ENCODE measurements at places on chromosomes 7 and 10.

- DNase-seq = peak; percentile 14
Measured at GRCh38 chr10:97676770-97677581, 10.1 kb downstream of the AVPI1 start.

- DNase-seq = no peak
Measured at GRCh38 chr10:22476601-22477321, 131.5 kb downstream of the SPAG6 start.

- no peak for DNase-seq
Measured at GRCh38 chr7:40822861-40823260, 688.1 kb downstream of the SUGCT start.

GRCh38 chr10:29435809-29436501 lies 147.1 kb downstream of the LYZL1 start:
- DNase-seq = no peak

DNA sequence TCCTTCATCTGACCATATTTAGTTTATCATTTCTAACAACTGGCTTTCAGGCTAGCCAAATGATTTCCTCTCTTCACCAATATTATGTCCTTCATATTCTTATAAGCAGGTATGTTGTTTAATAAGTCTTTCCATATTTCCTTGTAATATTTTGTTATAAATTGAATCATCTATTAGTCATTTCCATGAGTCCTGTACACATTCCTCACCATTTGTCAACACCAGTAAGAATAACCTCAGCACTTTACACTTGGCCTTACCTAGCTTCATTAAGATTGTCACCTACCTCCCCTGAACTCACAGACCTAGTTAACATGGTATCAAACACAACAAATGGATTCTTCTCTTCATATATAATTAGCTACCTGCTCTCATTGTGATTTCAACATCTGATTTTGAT lies 282.3 kb downstream of the SEMA3D start:
- no peak for DNase-seq

DNA sequence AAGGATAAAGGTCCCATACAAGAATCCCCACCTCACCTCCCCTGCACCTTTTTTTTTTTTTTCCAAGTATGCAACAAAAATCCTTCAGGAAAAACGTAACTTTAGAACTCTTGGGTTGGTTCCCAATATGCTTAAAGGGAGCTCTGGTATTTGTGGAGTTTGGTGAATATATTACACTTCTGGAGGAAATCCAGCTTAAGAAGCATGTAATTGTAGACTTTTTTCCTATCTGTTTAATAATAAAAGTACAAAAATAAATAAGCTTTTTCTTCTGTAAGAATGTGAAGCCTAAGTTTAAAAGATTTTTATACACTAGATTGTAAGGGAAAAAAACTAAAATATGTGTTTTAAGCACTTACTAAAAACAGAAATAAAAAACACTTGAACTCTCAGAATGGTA lies 102.3 kb downstream of the SORBS1 start:
- DNase-seq = no peak

DNA sequence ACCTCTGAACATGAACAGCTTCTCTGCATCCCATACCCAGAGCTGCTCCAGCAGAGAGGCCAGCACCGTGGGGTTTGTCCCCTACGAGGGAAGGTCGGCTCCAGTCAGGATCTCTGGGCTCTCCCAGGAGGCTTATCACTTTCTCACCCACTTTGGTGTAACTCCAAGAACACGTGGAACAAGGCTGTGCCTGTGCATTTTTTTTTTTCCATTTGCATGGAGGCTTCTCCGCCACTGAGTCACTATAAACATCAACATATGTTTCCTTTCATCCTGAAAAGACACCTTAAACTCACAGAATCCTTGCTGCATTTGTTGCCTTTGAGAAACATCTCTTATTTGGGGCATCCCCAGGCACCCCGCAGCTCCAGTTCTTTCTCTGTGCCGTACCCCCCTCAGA lies 29.4 kb upstream of the ECHDC3 start:
- DNase-seq = no peak

GRCh38 chr10:71539442-71540118 lies 142.9 kb downstream of the CDH23 start:
- no peak for DNase-seq

GRCh38 chr10:1368842-1369171 lies 312.6 kb downstream of the WDR37 start:
- DNase-seq = no peak

GRCh38 chr10:132670546-132671227 lies 115.3 kb downstream of the NKX6-2 start:
- no peak for DNase-seq

GRCh38 chr7:44914992-44915607 lies 29.8 kb upstream of the PURB start:
- DNase-seq = peak; percentile 52

DNA sequence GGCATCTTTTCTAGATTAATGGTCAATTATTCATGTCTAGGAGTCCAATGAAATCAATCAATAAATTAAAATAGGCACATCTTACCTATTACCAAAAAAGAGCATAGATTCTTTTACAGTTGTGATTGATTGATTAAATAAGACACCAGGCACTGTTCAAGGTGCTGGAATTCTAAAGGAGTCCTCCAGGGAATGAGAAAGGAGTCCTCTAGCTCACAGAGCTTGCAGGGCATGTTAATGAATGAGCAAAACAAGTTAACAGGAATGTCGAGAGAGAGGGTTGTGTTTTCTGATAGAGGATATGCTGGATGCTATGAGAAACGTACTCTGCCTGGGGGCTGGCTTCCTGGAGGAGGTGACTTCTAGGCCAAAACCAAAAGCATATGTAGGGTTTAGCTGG lies 191.4 kb downstream of the BMPER start:
- no peak for DNase-seq

- DNase-seq = no peak
Measured at GRCh38 chr7:64431838-64432237, 118.1 kb downstream of the ZNF736 start.

- no peak for DNase-seq
Measured at GRCh38 chr7:40866601-40867000, 731.8 kb downstream of the SUGCT start.

DNA sequence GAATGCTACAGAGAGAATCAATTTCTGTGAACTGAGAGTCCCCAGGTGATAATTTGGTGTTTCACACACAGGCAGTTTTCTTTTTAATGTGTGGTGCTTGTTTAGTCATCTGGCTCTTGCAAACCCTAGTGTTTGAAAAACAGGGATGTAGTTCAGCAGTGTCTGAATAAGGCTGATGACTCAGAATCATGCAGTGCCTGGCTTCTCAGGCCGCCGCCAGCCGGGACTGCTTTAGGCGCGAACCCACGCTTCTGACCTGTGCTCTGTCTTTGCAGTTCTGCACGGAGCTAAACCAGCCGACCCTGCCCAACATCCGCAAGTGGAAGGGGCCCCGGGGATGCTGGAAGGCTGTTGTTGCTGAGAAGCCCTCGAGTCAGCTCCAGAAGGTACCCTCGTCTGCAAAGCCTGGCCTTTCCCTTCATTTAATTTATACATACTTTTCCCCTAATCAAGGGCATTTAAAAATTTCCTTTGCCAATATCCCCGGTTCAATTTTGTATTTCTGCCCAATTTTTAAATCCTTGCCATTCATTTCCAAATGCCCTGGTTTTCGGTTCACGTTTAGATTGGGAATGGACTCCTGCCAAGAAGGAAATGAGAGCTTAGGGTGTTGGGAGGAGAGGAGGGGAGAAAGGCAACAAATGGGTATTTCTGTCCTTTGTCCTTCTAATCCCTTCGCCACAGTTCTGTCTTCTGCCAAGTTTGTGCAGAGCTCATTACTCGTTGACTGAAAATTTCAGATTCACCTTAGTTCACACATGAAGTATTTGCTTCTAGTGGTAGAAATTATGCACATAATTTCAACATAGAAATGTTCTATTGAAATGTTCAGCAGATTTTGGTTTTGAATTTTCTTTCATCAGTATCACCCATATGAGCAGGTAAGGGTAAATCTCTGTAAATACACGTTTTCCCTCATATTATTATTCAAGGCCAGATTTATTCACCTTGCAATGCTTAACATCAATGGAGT lies 108.5 kb upstream of the ANLN start:
- DNase-seq = no peak

GRCh38 chr10:125708971-125709503 lies 10.5 kb upstream of the EDRF1 start:
- no peak for DNase-seq

GRCh38 chr10:97494863-97495506 lies 3.2 kb downstream of the MMS19 start:
- no peak for DNase-seq

DNA sequence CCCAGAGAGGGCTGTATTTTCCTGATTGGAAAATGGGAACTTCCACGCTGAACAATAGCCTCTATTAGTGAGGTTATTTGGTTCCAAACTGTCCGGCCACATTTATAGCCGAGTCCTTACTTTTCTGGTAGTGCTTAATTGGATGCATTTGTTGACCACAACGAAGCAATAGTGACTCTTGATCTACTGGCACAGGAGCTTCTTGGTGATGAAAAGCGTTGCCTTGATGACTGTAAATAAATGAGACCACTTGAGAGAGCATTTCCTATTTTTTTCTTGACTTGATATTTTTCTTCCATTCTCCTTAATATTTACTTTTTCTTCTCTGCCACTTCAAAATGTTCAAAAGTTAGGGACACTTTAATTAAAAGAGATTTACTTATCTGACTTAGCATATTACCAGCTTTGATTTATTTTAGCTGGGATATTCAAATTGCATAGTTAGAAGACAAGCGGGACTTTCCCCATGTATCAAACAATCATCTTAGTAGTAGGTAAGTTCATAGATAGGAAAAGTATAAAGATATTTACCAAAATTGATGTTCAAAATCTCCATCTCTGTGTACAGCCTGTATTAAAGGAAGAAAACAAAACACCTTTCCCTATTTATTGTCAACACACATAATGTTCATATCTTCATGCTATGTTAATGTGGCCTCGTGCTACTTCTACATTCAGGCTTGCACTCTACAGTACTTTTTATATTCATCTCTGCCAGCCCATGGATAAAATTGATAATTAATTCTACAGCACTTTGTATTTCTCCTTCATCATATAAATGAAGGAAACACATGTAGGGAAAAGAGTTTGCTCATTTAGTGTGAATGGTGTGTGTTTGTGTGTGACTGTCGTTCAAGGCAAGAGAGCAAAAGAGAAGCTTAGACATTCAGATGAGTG lies 5.1 kb upstream of the SP8 start:
- no peak for DNase-seq

DNA sequence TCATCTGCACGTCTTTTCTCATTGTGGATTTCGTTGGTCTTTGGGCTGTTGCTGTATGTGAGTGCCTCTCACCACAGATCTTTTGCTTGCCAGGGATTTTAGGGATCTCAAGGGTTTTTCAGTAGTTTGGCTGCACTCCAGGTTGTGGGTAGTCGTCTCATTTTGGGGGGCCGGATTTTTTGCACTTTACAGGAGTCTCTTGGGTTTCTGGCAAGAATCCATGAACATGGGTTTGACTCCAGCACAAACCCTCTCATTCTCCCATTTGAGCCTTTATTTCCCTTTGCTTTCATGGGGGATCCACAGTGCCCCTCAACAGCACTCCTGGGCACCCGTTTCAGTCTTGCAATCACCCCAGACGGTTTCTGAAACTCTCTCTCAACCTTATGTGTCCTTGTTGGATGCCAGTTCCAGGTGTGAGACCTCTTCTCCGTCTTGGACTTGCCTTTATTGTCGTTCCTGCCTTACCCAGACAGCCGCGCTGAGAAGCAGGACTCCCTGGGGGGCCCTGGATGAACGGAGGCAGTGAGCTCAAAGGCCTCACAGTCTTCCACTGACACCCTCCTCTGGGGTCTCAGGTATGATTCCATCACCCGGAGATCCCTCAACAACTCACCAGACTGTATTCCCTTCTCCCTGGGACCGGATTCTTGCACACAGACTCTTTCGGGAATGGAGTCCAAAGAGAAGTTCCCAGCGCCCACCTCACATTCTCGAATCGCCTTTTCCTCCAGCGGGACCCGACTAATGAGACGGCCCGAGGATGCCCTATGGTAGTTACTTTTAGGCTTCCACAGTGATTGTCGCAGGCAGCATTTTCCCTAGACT lies 18.8 kb upstream of the ZNF273 start:
- no peak for DNase-seq
